ENCODE measurements at places on chromosomes 3 and 15. TPM values are rescaled to one million over a fixed set of nuclear protein-coding genes. Genes with fewer than 3 reads are reported as not detected.

Gene EIF5A2
- 35.8 TPM for total RNA-seq

DNA sequence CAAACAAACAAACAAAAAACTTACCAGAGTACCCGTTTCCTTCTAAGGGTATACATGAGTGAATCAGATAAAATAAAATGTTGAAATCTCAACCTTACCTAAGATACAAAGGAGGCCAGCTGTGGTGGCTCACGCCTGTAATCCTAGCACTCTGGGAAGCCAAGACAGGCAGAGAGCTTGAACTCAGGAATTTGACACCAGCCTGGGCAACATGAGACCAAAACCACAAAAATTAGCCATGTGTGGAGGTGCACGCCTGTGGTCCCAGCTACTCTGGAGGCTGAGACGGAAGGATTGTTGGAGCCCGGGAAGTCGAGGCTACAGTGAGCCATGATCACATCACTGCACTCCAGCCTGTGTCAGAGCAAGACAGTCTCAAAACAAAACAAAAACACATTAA is 11.0 kb upstream of the FAM219B start:
- DNase-seq = no peak

- no peak for DNase-seq
Measured at GRCh38 chr3:189724356-189724755, 93.2 kb downstream of the TP63 start.

DNA sequence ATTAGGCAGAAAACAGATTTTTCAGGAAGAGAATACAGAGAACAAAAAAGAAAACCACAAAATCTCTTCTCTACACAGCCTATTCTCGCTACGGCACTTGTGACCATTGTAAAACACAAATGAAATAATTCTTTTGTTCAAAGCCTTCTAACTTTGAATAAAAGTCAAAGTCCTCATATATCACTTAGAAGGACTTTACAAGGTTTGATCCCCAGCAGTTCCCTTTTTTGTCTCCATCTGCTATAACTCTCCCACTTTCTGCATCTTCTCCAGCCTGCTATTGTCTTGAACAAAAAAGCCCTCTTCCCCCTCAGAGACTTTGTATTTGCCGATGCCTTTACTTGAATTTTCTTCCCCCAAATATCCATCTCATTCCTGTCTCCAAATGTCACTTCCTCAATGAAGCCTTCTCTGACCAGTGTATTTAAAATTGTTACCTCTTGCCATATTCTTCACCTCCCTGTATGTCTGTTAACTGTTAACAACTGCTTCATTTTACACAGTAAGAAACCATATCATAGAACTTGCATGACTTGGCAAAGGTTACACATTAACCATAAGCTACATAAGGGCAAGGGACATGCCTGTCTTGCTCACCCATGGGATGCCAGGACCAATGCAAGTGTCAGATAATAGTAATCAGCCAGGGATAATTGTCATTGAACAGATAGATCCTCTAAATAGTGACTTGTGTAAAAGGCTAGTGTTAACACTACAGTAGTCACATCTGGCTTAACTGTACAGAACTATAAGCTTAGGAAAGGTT is 122.4 kb downstream of the CBLB start:
- DNase-seq = no peak

- DNase-seq = no peak
Measured at GRCh38 chr3:53718462-53718861, 127.8 kb downstream of the CHDH start.
